ENCODE measurements at places on chromosomes 12 and 14.

GRCh38 chr12:112381406-112381882 is 787 bp downstream of the HECTD4 start:
- no peak for DNase-seq

DNA sequence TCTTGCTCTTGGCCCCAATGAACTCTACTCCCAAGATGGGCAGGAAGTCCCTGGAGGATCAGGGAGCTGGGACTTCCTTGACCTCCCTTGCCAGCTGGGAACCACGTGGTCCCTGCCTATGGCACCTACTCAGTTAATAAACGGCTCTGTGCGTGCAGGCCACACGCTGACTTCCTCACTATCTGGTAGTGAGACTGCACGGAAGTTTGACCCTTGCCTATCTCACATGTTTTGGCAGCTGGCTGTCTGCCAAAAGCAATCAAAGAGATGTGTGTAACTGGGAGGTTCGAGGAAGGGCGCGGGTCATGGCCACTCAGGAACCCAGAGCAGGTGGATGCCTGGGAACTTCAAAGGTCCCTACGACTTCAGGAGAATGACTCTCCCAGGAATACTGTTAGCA is 57.9 kb downstream of the RFLNA start:
- DNase-seq: no peak

GRCh38 chr14:104353921-104354701 is 215.7 kb downstream of the KIF26A start:
- DNase-seq: no peak

DNA sequence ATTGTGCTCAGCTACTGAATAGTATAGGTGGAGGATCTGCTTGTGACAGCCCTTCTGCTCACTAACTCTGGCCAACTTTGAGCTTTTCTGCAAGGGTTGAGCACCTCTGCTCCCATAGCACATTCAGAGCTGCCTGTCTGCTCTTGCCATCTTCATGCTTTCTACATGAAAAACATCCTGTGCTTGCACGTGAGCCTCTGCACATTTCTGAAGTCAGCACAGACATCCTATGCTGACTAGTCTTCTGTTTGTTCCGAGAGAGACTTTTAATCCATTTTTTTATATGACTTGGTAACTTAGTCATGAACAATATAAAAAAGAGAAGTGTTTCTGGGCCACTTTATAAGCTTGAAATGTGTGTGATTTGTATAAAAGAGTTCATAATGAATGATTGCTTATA is 969.3 kb downstream of the TMTC2 start:
- no peak for DNase-seq

Measured in cerebellar cortex (tissue), 1 donor.